ENCODE measurements at places on chromosomes 7 and 10.

DNA sequence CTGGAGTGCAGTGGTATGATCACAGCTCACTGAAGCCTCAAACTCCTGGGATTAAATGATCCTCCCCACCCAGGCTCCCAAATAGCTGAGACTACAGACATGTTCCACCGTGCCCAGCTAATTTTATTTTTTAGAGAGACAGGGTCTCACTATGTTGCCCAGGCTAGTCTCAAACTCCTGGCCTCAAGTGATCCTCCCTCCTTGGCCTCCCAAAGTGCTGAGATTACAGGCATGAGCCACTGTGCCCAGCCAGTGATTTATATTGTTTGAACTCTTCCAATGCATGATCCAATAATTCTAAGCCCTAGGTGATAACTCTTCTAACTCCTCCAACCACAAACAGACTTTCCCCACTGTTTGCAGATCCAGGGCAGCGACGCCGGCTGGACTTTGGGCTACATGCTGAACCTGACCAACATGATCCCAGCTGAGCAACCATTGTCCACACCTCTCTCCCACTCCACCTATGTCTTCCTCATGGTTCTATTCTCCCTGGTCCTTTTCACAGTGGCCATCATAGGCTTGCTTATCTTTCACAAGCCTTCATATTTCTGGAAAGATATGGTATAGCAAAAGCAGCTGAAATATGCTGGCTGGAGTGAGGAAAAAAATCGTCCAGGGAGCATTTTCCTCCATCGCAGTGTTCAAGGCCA is 41.8 kb upstream of the CC2D2B start:
- DNase-seq, result no peak

DNA sequence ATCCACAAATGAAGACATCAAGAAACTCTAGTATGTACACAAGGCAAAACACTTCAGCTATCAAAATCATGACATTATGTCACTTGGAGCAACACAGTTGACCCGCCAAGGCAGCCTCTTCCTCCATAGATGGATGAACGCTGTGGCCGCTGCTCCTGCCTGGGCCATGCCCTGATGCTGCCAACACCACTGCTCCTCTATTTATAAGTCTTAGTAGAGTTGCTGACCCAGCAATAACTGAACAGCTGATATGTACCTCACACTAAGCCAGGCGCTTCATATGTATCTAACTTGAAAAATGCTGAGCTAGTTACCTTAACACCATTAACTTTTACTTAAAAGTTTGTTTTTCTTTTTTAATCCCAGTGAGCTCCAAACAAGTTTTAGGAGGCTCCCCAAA is 131.9 kb downstream of the LYZL1 start:
- no peak for DNase-seq

DNA sequence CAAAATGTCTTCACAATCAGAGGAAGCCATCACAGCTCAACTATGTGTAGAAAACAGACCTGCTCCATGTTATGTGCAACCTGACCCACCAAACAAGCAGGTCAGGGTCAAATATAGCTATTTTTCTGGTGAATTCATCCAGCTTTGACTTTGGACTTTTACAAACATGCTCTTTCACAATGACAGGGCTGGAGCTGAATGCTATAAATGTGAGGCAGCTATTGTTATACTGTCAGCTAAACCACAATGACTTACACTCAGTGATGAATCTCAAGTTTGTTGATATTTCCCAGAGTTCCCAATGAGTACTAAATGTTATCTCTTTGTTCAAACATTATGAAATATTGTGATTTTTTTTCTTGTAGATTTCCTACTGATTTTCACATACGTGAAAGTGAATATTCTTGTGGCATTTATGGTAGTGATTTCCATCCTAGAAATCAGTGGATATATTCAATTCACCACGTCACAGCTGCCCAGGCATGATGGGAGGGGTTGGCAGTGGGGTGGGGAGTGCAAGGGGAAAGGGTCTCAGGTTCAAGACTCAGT is 2.5 kb upstream of the ITIH2 start:
- DNase-seq, result no peak

- no peak for DNase-seq
These were observed 293.6 kb downstream of the CSTF2T start for GRCh38 chr10:51405580-51406351.

GRCh38 chr7:131425992-131426391 is 98.3 kb downstream of the MKLN1 start:
- no peak for DNase-seq
